ENCODE measurements at places on chromosomes 1 and 21.

DNA sequence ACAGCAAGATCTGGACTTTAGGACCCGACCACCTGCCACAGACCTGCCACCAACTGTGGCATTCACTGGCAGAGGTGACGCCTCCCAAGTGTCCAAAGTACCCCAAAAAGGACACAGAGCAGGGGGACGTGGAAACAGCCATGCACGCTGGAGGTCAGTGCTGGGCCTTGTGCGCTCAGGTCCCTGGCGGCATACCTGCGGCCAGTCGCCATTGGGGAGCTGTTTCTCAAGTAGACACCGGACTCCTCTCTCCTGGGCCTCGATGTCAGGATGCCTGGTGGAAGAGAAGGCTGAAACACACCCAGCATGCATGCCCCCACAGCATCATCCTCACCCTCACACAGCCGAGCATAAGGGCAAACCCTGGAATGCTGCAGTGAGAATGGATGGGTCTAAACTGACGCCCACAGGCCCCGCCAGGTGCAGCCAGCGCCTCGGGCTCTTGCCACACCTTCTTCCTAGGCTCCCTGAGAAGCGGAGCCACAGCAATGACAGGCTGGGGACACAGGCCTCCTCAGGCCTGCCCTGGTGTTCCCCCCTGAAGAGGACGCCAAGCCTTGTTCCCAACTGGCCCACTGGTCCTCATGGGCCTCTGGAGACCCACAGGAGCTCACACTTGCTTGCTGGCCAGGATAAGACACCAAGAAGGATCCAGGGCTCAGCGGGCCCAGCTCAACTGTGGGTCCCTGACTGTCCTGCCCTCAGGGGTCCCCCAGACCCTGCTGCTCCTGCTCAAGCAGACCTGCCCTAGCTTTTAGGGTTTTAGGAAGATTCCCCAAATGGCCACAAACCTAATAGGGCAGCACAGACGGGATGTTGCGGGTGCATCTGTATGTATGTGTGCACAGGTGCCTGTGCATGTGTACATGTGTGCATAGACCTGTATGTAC, 7.7 kb upstream of the SPATC1L start:
- DNase-seq: no peak

GRCh38 chr1:41902159-41902577, 16.6 kb downstream of the HIVEP3 start:
- peak; percentile 68 for DNase-seq

- no peak for DNase-seq
These were observed 36.6 kb downstream of the WNT3A start for GRCh38 chr1:228043281-228043848.

- DNase-seq: no peak
These were observed 12.8 kb downstream of the CACHD1 start for GRCh38 chr1:64482720-64483119.

DNA sequence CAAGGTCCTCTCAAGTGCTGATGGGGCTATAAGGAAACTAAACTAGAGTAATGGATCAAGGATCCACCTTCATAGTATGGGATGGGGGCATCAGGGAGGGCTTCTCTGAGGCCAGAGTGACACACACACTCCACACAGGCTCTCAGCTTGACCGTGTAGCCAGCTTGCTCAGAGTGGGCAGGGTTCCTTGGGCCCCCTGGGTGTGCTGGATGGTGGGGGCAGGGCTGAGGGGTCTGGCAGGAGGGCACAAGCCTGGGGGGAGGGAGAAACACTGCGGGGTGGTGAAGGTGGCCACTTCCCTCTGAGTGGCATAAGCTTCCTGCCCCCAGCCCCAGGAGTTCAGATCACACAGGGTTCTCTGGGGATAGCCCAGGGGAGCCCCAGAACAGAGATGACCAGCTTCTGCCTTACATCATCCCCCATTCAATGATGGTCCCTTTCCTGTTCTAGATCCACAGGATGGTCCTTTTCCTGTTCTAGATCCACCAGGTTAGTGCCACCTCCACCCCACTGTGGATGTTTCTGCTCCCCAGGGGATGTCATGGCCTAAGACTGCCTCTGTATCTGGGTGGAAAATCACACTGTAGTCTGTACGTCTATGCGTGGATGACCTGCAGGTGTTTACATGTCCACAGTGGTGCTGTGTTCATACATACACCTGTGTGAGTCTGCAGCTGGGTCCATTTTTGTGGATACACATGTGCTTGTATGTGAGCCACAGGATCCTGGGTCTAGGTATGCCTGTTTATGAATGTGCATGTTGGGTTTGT, 525.0 kb downstream of the PTPRU start:
- DNase-seq: no peak

GRCh38 chr21:25834381-25834780, 99.6 kb downstream of the GABPA start:
- no peak for DNase-seq

DNA sequence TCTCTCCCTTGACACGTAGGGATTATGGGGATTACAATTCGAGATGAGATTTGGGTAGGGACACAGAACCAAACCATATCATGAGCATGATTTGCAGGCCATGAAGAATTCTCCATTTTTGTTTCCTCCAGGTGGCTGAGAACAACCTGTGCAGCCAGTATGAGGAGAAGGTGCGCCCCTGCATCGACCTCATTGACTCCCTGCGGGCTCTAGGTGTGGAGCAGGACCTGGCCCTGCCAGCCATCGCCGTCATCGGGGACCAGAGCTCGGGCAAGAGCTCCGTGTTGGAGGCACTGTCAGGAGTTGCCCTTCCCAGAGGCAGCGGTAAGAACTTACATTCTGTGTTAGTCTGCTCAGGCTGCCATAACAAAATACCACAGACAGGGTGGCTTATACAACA, 9.7 kb downstream of the MX1 start:
- no peak for DNase-seq
